GM04503 (cell line): ENCODE measurements at places on chromosomes 2 and 18.

- no peak for DNase-seq
Measured at GRCh38 chr18:63098018-63098981, 221.3 kb downstream of the BCL2 start.

GRCh38 chr18:73923866-73924265 is 223.8 kb downstream of the FBXO15 start:
- DNase-seq: no peak

- DNase-seq: no peak
Measured at GRCh38 chr2:12720754-12721378, 4.1 kb downstream of the TRIB2 start.

GRCh38 chr2:105609746-105610402 is 134.8 kb upstream of the NCK2 start:
- DNase-seq: no peak

DNA sequence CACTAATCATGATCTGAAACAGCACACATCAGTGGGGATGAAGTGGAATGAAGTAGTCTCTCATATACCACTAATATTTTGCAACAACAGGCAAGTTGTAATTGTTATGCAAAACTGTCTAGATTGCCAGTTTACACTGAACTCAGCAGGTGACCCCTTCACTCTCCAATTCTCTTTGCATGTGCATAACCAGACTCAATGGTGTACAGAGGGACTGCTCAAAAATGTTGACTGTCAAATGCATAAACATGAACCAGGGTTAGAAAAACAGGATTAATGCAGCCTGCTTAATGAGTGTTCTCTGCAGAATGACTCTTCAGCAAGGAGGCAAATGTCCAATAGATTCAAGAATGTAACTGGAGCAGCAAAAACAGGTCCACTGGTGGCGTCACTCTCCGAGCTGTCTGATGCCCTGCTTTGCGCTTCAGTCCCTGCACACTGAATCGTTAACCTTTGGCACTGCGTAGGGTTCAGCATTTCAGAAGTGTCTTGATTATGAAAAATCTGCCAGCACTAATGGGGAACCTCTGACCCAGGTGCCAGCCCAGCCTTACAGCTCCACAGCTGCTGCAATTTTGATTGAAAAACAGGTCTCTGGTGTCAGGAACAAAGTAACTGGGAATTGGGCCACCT is 209.3 kb downstream of the TDRD15 start:
- DNase-seq: no peak

DNA sequence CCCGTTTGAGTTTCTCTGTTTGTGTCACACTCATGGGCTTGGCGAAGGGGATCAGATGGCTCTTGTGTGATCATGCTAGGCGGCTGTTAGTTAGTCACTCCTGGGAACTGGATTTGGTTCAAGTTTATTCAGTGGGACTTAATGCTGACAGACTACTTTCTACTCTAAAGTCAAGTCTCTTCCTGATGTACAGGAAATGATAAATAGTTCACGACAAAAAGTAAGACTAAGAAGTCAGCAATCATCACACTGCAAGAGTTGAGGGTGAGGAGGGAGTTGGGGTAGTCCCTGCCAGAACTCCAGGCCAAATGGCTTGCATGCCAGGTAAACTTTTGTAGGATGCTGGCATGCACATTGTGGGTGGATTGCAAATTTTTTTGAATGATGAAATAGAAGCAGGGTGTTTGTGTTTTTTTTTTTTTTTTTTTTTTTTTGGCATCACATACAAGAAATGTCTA is 25.1 kb upstream of the CCL20 start:
- no peak for DNase-seq

DNA sequence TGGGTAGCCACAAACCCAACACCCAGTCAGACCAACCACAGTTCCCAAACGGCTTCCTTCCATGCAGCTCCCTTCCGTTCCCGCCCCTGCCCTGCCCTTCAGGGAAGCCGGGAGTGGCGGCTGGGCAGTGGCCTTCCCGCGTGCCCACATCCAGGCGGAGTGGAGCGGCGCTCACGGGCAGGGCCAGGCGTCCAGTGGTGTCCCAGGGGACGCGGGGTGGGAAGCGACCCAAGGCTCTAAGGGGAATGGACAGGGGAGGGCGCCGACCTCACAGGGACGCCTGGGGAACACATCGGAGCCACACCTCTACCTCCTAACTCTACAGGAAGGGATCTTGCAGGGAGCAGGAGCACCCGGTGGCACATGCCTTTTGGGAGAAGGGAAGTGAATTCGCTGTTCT is 225.9 kb upstream of the MGAT5 start:
- DNase-seq: no peak

- no peak for DNase-seq
Measured at GRCh38 chr2:88831071-88831791, 139.8 kb downstream of the RPIA start.

GRCh38 chr18:51425475-51425874 is 228.0 kb upstream of the MEX3C start:
- DNase-seq: no peak

GRCh38 chr2:237012577-237013267 is 73.0 kb upstream of the COPS8 start:
- DNase-seq: no peak

- DNase-seq: peak; percentile 88
Measured at GRCh38 chr2:62663920-62664795, 41.4 kb upstream of the EHBP1 start.

- DNase-seq: no peak
Measured at GRCh38 chr18:26757263-26758019, 108.1 kb downstream of the AQP4 start.

DNA sequence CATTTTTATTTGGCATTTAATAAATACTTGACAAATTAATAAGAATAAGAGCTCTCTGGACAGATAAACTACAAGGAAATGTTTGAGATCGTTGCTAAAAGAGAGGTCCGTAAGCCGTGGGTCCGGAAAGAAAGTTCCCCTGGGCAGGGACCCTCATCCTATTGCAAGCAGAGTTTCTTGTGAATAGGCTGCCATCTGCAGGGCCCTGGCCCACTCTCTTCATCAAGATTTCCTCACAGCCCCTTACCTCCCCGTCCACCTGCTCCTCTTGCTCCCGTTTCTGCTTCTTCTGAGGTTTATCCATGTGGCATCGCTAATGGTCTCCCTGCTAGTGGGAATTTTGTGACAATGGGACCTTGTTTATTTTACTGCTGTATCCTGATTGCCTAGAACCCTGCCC is 30.1 kb upstream of the MC5R start:
- DNase-seq: no peak

DNA sequence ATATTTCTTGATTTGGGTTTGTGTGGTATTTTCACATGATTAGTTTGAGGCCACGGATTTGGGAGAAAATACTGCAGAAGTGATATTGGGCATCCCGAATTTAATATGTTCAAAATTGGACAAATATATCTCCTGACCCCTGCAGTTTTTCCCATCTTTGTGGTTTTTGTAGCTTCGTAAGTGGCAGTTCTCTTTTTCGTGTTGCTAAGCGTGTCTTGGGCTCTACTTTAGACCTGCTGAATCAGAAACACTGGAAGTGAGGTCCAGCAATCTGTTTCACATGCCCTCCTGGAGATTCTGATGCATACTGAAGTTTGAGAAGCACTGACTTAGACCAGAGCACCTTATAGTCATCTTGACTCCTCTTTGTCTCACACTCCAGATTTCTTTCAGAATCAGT is 98.3 kb downstream of the EPB41L5 start:
- DNase-seq: no peak

DNA sequence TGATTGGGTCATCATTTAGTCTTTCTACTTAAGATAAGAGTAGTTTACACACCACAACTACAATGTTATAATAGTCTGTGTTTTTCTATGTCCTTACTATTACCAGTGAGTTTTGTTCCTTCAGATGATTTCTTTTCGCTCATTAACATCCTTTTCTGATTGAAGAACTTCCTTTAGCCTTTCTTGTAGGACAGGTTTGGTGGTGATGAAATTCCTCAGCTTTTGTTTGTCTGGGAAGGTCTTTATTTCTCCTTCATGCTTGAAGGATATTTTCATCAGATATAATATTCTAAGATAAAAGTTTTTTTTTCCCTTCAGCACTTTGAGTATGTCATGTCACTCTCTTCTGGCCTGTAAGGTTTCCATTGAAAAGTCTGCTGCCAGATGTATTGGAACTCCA is 38.0 kb upstream of the SLC16A14 start:
- no peak for DNase-seq

DNA sequence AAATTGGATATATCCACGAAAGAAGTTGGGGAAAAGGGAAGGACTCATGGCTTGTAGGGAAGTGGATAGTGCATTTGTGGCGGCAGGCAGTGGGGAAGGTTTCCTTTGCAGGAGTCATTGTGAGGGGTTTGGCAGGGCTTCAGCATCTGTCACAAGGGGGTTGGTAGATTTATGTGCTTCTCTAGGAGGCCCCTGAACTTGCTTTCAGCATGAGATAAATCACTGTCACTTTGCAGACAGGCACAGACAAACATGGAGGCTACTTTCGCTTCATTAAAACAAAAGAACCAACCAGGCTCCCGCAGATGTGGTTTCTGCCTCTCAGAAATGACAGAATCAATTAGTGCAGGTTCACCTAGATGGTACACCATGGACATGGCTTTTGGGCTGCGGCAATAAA is 340.7 kb downstream of the TGIF1 start:
- DNase-seq: no peak

GRCh38 chr18:52715991-52716390 is 376.0 kb downstream of the DCC start:
- DNase-seq: no peak

DNA sequence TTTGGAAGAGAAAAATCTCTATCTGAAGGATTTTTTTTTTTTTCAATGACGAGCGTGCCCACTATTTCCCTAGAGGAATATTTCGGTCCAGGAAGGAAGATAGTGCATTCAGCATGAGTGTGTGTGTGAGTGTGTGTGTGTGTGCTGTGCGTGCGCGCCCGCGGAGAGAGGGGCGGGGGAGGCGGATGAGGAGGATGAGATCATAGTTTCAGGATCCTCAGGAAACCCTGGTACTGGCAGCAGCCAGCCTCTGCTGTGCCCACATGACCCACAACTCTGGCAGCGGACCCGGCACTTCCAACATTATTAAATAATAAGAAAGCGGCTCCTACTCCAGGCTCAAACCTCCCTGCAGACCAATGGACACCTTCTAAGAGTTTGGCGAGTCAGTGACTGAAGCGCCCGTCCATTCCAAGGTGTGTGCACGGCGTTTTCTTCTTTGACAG is 217.0 kb upstream of the DTNA start:
- DNase-seq: peak; percentile 5

DNA sequence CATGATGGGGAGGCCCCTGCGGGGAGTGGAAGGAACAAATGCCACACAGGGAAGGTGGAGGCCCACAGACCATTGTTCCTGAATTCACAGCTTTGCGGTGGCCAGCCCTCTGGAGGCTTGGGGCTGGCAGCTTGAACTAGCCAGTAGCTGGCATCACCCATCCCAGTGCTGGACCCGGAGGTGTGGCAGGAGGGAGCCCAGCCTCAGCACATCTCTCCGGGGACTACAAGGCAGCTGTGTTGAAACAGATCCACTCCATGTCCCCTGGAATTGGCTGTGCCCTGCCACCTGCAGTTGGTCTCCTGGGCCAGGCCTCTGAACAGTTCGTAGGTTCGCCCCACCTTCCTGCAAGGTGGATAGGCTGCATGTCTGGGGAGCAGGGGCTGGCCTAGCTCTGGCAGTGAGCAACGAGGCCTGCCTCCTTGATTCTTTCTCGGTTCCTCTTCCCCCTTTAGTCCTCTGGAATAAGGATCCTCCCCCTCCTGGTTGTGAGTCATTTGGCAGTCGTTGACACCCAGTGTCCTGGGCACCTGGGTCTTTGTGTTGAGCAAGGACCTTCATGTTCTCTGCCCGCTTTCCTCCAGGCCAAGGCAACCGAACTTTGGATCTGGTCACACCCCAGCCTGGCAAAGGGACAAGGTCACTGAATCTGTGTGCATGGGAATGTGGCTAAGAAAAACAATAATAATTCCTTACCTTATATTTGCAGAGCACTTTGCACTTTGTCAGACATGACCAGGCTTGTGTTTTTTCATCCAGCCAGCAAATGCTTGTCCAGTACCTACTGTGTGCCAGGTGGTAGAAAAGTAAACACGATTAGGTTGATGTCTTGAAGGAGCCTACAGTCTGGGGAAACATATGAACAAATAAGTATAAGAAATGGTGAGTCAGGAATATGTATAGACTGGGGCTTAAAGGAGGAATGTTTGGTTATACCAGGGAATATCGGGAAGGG is 55.0 kb upstream of the MCFD2 start:
- no peak for DNase-seq

- DNase-seq: no peak
Measured at GRCh38 chr2:26671691-26672090, 20.8 kb upstream of the KCNK3 start.

- no peak for DNase-seq
Measured at GRCh38 chr2:12051831-12052230, 305.4 kb downstream of the LPIN1 start.

DNA sequence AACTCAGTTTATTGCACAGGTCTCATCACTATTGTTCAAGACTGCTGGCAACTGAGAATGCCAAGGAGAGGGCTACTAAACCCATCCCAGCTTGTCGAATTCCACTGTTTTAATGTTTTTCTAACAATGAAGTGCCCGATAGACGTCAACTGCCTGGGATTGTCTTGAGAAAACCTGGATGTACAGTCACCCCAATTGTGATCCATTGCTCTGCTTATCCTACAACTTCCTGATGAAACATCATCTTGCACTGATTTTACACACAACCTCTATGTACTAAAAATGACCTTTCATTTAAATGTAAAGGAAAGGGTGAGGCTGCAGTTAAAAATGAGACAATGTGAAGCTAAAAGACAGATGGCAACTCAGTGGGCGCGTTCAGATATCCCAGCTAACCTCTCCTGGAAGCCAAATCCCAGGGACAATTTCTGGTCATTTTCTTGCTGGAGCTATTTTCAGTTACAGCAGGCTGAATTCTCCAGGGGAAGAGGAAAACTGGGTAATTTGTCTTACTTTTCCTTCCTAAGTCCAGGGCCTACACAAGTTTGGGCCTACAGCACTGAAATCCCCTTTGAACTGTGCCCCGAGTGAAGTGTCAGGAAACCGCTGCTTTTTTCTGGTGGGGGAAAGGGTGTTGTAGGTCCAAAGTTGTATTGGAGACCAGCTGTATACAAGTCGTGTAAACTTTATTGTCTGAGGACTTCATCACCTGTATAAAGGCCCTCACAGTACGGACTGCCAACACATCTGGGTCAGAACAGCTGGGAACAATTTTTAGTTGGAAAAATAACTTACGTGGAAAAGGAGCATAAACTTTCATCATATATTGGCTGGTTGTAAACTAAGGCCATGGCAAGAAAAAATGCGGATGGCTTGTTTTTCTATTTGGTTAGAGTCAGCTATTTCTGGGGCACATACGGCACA is 68.9 kb upstream of the LTBP1 start:
- DNase-seq: no peak

- no peak for DNase-seq
Measured at GRCh38 chr18:54209471-54210180, 14.8 kb downstream of the MBD2 start.

DNA sequence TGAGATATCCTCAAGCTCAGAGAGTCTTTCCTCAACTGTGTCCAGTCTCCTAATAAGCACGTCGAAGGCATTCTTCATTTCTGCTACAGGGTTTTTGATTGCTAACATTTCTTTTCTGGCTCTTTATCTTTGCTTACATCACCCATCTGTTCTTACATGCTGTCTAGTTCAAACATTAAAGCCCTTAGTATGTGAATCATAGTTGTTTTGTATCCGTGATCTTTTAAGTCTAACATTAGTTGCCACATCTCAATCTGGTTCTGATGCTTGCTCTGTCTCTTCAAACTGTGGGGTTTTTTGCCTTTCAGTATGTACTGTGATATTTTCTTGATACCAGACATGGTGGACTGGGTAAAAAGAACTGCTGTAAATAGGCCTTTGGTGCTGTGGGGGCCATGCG is 235.2 kb downstream of the SH3RF3 start:
- no peak for DNase-seq
